ENCODE measurements at places on chromosomes 12 and 14. TPM values are rescaled to one million over a fixed set of nuclear protein-coding genes. Genes with fewer than 3 reads are reported as not detected.

KICS2 gene
- polyA plus RNA-seq, result 0.50 TPM

ACOT4 gene
- 1.1 TPM for polyA plus RNA-seq

RPAP3 gene
- polyA plus RNA-seq, result 39.7 TPM

FAM161B gene
- 12.2 TPM for polyA plus RNA-seq

C12orf56 gene
- polyA plus RNA-seq, result 0.06 TPM

TPI1 gene
- polyA plus RNA-seq, result 292 TPM

E2F7 gene
- polyA plus RNA-seq, result 0.48 TPM

CLEC6A gene
- not detected for polyA plus RNA-seq

GPRC5A gene
- polyA plus RNA-seq, result not detected

SLC41A2 gene
- 26.1 TPM for polyA plus RNA-seq

NABP2 gene
- polyA plus RNA-seq, result 54.3 TPM

CLEC14A gene
- not detected for polyA plus RNA-seq

GPR137C gene
- polyA plus RNA-seq, result 118 TPM

CLEC4C gene
- polyA plus RNA-seq, result not detected

Data from neural cell (in vitro differentiated cells).